Stimulated activated CD4-positive, alpha-beta T cell treated with anti-CD3 and anti-CD28 coated beads, TNF-alpha, amount 100 ng/mL, for 48 hours (primary cell): ENCODE measurements at places on chromosomes 7 and 10.

DNA sequence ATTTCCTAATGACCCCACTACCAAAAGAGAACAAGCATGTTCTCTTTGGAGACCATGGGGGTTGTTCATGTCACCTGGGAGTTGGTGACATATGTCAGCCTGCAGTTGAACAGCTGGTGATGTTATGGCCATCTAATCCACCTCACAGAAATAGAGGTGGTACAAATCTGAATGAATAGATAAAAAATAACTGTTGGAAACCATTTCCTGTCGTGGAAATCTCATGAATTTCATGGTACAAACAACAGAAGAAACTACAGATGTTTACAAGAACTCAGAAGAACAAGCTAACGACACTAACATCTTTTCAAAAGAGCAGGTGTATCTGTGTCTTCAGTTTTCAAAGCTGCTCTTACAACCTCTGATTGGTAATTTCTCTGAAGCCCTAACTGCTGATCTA, 81.3 kb downstream of the RAPGEF5 start:
- no peak for DNase-seq

- DNase-seq: no peak
Measured at GRCh38 chr10:113228530-113228929, 278.5 kb downstream of the TCF7L2 start.

- no peak for DNase-seq
Measured at GRCh38 chr10:64430690-64431323, 909.6 kb downstream of the REEP3 start.

DNA sequence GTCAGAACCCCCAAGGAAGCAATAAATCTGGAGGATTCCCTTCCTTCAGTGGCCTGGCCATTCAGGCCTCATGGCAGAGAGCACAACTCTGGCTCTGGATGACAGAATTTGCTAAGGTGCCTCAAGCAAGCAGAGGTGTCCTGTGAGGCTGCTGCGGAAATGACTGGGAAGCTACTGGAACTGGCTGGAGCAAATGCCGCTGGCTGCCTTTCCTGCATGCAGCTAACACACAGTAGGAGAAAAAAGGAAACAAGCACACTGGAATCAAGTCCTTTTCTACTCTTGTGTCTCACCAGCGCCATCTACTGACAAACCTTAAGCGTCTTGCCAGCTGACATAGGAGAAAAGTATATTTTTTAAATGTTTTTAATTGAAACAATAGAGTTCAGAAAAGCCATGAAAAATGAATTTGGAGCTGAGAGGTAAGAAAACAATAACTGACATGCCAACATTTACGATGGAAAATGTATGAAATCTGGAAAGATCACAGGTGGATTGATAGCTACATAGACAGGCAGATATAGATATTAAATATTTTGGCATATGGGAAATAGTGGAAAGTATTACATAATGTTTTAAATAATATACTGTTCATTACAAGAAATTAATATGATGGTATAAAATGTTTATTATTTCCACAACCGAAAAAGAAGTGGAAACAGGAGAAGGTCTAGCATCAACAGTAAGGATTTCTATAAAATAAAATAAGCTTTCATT, 951.6 kb downstream of the ANKRD7 start:
- peak; percentile 41 for DNase-seq

DNA sequence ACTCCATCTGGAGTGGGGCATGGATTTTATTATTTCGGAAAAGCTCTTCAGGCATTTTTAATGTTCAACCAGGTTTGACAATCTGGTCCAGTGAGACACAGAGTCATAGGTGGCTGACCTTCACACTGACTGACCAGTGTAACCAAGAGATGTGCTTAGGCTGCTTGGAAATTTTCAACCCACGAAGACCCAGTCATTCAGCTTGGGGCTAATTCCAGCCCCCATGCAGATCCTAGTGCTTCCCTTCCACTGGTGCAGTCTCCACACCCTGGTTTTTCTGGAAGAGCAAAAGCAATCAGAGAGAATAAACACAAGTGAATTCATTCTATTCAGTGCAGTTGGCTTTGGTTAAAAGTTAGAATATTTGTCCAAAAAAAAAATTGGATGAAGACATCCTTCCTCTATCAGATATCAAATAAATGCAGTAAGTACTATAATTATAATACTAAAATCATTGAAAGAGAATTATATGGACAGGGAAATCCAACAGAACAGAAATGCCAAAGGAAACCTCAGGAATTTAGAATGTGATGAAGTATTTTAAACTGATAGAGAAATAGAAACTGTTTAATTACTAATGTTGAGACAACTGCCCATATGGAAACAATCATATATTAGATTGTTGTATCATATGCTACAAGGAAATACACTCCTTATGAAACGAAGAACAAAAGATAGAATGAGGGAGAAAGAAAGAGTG, 178.0 kb downstream of the NPSR1 start:
- no peak for DNase-seq

- DNase-seq: no peak
Measured at GRCh38 chr10:33279276-33279675, 55.2 kb downstream of the NRP1 start.

DNA sequence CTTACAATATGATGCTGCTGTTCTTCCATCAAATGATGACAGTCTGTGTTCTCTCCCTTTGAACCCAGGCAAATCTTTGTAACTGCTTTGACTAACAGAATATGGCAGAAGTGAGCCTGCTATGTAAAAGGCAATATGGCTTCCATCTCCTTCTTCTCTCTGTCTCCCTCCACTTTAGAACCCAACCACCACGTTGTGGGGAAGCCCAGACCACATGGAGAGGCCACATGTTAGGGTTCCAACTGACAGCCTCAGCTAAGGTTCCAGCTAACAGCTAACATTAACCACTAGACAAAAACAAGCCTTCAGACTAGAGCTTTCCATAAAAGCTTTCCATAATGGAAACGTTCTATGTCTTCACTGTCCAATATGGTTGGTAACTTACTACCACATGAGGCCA, 107.7 kb downstream of the PRTFDC1 start:
- no peak for DNase-seq

DNA sequence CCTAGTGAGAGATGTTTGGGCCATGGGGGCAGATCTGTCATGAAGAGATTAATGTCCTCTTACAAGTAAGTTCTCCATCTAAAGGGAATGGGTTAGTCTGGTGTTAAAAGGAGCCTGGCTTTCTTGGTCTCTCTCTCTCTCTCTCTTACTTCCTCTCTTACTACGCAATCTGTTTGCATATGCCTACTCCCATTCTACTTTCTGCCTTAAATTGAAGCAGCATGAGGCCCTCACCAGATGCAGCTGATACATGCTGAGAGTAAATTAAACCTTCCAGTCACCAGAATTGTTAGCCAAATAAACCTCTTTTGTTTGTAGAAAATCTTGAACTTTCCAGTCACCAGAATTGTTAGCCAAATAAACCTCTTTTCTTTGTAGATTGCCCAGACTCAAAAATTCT, 884.1 kb downstream of the NRG3 start:
- no peak for DNase-seq

- no peak for DNase-seq
Measured at GRCh38 chr10:43076876-43077420, at the start of gene RET. TSS of gene RET (plus strand) at chr10:43077069. CDS start at chr10:43077259, 190 bp downstream.

GRCh38 chr10:15265558-15265957, 97.1 kb upstream of the NMT2 start:
- no peak for DNase-seq

GRCh38 chr7:28163949-28164348, 16.6 kb downstream of the JAZF1 start:
- DNase-seq: no peak

GRCh38 chr7:52726493-52726892, 308.9 kb upstream of the POM121L12 start:
- no peak for DNase-seq

GRCh38 chr10:77236700-77237099, 400.9 kb downstream of the KCNMA1 start:
- no peak for DNase-seq

GRCh38 chr10:67629461-67629971, 66.5 kb downstream of the CTNNA3 start:
- no peak for DNase-seq

DNA sequence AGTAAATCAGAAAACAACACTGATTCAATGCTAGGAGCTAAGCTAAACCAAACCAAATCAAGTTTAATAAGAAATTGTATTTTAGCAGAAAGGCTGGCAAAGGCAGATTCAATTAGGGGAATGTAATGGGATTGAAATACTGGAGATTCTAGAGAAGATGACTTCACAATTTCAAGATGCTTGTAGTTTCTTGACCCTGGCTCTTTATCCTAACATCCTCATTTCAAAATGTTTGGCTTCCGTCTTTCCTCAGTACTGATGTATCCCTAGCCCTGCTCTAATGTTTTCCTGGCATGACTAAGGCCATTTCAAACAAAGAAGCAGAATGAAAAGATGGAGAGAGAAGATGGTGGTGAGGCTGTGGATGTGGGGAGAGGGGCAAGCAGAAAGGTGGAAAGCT, 2.7 kb upstream of the JCAD start:
- DNase-seq: no peak

- no peak for DNase-seq
Measured at GRCh38 chr10:8661886-8662285, 607.4 kb downstream of the GATA3 start.

DNA sequence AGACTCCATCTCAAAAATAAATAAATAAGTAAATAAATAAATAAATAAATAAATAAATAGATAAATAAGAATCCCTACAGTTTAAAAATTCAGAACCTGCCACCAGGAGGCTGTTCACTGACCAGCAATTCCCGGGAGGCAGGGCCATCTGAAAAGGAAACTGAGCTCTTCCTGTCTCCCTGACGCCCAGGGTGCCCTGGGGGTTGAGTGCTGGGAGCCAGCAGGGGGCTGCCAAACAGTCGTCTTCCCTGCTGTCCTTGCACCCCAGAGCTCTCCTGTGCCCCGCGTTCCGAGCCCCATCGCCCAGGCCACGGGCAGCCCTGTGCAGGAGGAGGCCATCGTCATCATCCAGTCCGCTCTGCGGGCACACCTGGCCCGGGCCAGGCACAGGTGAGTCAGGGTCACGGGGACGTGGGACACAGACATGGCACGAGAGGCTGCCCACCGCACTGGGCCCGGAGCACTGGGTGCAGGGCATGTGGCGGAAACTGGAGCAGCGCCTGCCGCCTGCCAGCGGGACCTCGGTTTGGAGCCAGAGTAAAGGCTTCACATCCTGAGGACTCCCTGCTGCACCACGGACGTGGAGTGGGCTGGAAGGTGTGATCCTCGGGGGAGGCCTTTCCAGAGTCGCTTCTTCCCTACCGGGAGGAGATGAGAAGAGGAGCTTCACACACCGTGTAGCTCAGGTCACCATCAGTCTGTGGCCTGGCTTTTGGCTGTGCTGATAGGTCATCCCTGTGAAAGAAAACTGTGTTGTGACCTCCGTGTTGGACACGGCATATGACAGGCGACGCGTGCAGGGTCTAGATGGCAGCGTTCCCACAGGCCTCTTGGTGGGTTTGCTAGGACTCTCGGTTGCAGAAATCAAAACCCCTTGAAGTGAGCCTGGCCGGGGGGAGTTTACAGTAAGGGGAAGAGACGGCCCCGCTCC, 25.9 kb upstream of the TTYH3 start:
- no peak for DNase-seq

DNA sequence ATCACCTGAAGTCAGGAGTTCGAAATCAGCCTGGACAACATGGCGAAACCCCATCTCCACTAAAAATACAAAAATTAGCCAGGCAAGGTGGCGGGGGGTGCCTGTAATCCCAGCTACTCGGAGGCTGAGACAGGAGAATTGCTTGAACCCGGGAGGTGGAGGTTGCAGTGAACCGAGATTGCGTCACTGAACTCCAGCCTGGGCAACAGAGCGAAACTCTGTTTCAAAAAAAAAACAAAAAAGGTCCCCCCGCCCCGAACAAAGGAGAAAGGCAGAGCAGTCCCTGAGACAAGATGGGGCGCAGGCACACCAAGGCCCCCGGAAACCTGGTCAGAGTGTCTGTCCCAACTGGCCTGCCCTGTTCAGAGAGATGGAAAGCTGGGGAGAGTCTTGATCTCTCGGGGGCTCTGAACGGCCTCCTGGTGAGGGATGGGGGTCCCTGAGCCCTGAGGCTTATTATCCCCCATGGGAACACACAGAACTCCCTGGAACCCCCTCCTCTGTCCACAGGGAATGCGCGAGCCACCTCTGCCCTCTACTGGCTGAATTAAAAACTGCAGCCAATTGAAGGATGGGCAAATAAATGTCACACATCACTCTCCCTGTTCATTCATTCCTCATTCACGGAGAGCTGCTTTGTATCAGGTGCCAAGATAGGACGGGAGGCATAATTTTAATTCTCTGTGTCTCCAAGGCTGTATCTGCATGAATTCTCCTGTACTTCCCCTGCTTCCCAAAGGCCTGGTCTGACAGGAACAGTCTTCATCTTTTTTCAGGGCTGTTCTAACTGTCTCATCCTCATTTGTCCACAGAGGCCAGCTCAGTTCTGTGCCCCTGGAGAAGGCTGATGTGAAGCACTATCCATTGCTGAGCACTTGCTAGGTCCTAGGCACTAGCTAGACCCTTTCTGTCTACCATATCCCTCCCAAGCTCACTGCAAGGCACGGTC, 28.9 kb downstream of the MAT1A start:
- DNase-seq: peak; percentile 26
